ENCODE measurements at places on chromosomes 5 and 9.

DNA sequence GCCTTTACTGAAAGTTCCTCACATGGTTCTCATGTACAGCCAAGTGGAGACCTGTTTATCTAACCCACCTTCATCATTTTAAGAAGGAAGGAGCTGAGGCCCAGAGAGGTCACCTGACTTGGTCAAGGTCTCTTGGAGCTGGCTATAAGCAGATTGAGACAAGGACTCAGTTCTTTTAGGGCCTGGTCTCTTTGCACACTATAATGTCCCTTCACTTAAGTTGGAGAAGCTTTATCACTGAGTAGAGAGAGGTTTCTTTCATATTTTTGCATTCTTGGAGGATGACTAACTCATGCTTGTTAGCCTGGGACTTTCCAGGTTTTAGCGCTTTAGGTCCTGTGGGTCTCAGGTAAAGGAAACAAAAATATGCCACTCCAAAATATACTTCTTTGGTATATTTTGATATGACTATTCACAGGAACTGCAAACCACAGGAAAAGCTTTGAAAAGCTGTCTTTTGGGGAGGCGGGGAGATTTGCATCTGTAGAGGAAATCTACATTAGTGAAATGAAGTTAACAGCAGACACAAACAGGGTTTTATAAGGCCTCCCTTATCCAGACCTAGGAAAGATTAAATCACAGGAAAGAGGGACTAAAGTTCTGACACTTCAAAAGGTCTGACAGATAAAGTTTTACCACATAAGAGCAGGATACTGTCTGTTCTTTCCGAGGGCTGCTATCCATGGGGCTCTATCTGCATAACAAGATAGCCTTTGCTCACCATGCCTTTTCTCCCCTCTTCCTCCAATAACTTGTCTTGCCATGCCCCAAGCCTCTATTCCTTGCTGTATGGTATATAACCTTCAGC lies 95.8 kb upstream of the ANKRD55 start:
- no peak for DNase-seq

DNA sequence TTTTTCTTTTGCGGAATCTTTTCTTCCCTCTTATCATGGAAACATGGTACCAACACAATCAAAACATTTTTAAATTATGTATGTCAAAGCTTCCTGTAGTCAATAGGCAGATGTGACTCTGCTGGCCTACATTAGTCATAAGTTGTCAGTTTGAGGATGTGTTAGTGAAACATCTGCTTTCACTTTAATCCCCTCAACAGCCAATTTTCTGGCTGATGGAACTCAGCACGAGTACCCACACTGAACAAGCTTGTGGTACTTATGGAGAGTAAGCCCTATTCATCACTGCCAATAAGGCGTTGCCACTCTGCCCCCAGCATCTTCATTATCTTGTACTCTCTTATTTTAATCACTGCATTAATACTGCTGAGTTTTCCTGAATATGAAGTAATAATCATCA lies 1034.4 kb downstream of the CDH9 start:
- no peak for DNase-seq

GRCh38 chr5:150227606-150228273 lies 37.9 kb downstream of the SLC6A7 start:
- peak; percentile 74 for DNase-seq

GRCh38 chr5:139822553-139823425 lies 27.2 kb downstream of the PSD2 start:
- DNase-seq: no peak

- peak; percentile 86 for DNase-seq
Measured at GRCh38 chr5:56269216-56269927, 36.2 kb upstream of the ANKRD55 start.

- DNase-seq: no peak
Measured at GRCh38 chr5:138998521-138998920, 123.4 kb upstream of the LRRTM2 start.

- DNase-seq: no peak
Measured at GRCh38 chr9:7790022-7790818, 9.4 kb downstream of the DMAC1 start.

DNA sequence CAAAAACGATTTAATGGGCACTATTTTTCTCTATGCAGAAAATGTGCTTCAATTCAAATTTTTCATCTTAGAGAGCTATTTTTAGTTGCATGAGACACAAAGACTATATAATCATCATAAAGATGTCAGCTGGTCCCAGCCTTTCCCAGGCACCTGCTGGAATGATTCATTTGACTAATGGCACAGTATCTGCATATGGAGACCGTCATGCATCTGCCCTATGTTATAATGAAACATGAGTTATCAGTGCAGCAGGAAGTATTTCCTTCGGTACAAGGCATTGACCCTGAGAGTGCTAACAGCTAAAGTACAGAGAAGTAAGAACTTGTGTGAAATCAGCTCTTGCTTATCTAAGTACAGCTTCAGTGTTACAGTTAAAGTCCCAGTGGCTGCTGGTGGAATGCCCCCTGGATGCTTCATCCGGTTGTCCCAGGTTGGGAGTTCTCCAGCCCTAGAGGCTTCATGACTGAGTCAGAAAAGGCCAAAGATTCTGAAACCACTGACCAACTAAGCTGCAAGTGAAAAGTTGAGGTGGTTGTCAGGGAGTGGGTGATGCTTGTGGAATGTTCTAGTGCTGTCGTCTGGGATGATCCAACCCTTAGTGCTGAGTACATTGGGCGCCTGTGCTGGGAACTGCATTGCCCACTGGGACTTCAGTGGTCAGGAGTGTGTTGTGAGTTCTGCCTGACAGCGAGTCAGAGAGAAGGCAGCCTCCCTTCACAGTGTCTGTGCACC lies 57.2 kb downstream of the MTRR start:
- no peak for DNase-seq

DNA sequence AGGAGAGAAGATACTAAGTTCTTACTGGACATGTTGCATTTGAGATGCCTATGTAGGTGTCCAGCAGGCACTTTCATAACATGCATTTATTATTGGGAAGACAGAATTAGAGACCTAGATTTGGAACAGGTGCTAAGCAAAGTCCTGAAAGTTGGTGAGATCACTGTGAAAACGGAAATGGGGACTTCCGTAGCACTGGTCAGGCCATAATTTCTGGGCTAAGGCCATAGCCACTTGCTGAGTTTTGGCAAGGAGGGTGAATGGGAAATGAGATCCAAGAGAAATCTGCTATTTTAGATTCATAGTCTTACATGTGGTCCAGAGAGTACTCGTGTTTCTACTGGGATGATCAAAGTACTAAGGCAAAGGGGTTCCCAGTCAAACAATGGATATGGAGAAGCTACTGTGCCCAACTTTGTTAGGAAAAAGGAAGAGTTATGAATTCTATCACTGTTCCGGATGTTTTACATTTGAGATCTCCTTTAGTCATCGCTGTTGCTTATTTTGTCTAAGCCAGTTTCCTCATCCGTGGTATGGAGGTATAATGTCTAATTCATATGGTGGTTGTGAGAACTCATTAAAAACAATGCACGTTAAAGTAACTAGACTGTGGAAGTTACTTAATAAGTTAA lies 33.4 kb downstream of the TEK start:
- DNase-seq: no peak

DNA sequence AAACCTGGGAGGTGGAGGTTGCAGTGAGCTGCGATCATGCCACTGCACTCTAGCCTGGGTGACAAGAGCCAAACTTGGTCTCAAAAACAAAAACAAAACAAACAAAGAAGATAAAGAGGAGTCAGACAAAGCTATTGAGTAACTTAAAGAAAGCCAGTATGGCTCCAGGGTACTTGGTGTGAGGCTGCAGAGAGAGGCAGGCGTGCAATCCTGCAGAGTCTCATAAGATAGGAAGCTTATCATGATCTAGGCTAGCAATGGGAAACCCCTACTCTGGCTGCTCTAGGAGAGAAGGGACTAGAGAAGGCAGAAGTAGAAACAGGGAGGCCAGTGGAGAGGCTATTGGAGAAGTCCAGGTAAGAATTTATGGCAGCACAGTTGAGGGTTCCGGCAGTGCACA lies 42.0 kb downstream of the ARRDC3 start:
- DNase-seq: no peak

GRCh38 chr5:149166591-149167100 lies 25.4 kb downstream of the ABLIM3 start:
- DNase-seq: no peak

GRCh38 chr5:139194486-139194885 lies 3.7 kb downstream of the SIL1 start:
- DNase-seq: no peak

GRCh38 chr9:101354765-101355708 lies 29.8 kb downstream of the BAAT start:
- DNase-seq: no peak

DNA sequence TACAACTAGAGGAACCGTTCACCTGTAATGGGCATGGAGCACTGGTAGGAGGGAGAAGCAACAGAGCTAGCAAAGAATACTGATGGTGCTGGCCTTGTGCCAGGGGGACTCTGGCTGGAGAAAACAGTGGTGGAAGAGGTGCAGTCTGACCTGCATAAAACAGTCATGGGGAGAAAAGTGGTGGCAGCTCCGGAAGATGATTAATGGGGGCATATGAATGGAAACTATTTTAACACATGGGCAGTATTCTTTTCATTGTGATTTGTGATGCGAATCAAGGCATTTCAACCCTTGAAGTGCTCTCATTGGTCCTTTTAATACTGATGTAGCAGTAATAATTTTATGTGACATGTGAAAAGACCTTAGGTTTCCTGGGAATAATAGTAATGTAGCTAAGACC lies 219.6 kb downstream of the ADAMTS6 start:
- no peak for DNase-seq

- DNase-seq: no peak
Measured at GRCh38 chr5:57259704-57260103, 85.8 kb downstream of the GPBP1 start.

DNA sequence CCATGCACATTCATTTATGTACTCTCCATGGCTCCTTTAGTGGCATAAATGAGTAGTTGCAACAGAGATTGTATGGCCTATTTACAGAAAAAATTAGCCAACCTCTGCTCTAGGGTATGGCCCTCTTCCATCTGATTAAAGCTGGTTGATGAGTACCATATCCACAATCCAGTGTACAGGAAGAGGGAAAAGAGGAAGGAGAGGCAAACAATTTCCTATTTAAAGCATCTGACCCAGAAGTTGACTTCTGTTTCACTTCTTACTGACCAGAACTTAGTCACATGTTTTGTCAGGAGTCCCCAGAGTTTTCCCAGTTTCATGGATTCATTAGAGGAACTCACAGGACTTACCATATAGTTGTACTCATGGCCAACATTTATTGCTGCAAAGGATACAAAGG lies 68.6 kb upstream of the STARD4 start:
- peak; percentile 89 for DNase-seq

- no peak for DNase-seq
Measured at GRCh38 chr9:136940526-136941230, 3.9 kb downstream of the FBXW5 start.

- DNase-seq: no peak
Measured at GRCh38 chr5:172413601-172414171, 40.6 kb downstream of the SH3PXD2B start.

- DNase-seq: peak; percentile 42
Measured at GRCh38 chr5:56161439-56161823, 71.7 kb downstream of the ANKRD55 start.

DNA sequence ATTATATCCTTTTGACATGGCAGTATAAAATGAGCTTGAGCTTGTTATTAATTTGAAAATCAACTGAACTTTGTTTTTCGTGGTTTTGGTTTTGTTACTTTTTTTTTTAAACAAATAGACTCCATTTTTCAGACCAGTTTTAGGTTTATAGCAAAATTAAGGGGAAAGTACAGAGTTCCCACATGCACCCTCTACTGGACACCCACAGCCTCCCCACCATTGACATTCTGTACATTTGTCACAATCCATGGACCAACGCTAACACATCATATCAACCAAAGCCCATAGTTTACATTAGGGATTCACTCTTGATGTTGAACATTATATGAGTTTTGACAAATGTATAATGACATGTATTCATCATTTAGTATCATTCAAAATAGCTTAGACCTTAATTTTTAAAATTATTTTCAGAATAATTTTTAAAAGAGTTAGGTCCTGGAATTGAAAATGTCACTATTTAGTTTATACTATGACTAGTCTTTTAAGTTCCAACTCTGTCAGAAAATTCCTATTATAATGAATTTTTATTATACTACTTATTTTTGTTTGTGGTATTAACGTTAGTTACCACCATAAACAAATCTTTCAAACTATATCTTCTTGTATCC lies 35.3 kb upstream of the JMY start:
- no peak for DNase-seq

- no peak for DNase-seq
Measured at GRCh38 chr5:33257807-33258429, 182.8 kb upstream of the TARS1 start.

- DNase-seq: peak; percentile 13
Measured at GRCh38 chr5:64207978-64208377, 42.3 kb downstream of the RNF180 start.

- no peak for DNase-seq
Measured at GRCh38 chr5:119313658-119314605, 41.9 kb upstream of the TNFAIP8 start.

- DNase-seq: no peak
Measured at GRCh38 chr9:112015149-112015548, 118.5 kb downstream of the UGCG start.

DNA sequence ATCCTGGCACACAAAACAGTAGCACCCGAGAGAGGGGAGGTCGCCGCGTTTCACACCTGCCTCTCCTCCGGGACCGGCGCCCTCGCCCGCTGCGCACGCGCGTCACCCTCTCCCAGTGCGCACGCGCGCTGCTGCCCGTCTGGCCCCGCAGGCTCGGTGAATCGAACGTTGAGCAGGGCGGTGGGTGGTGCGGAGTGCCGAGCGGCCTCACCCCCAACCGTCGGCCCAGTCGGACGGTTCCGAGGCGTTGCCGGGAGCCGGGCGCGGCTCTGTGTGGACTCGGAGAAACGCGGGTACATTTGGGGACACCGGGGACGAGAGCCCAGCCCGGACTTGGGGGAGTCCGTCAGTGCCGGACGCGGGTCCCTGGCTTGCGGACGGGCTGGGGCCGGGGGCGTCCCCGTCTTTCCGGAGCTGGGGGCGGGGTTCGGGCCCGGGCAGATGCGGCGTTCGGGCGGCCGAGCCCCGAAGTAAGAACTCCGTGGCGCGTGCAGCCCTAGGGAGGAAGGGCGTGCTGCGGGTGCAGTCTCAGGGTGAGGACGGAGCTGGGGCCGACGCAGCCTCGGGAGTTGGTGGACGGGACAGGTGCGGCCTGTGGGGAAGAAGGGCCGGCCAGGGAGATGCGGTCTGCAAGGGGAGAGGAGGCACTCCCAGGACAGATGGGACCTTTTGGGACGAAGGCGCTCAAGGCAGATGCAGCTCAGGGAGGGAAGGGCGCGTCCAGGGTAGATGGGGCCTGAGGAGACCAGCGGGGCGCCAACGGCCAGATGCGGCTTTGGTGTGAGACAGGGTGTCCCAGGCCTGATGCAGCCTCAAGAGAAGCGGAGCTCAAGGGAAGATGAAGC lies at the start of gene POMT1:
Gene POMT1 (plus strand): TSS at position 138 of the 845 bp plus-strand sequence. CDS start 1,301 bp downstream, outside the sequence.
- peak; percentile 84 for DNase-seq

- peak; percentile 23 for DNase-seq
Measured at GRCh38 chr5:142065273-142065672, 43.3 kb upstream of the NDFIP1 start.

DNA sequence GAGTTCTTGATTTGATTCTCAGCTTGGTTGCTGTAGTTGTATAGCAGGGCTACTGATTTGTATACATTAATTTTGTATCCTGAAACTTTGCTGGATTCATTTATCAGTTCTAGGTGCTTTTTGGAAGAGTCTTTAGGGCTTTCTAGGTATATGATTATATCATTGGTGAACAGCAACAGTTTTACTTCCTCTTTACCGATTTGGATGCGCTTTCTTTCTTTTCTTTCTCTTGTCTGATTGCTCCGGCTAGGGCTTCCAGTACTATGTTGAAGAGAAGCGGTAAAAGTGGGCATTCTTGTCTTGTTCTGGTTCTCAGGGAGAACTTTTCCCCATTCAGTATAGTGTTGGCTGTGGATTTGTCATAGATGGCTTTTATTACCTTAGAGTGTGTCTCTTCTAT lies 158.9 kb downstream of the SAXO1 start:
- no peak for DNase-seq

GRCh38 chr5:80466669-80467485 lies 21.0 kb upstream of the FAM151B start:
- peak; percentile 84 for DNase-seq
